HFFc6 (cell line): ENCODE measurements at places on chromosomes 2 and 18. TPM values are rescaled to one million over a fixed set of nuclear protein-coding genes. Genes with fewer than 3 reads are reported as not detected.
A peak's percentile ranks its signal among the peaks of the same experiment; 100 is the strongest.

- no peak overlapping the region for H3K4me3 ChIP-seq
- H3K27ac ChIP-seq: no peak overlapping the region
- H3K27me3 ChIP-seq: no peaks in the 10 kb centered on the region
- H3K4me1 ChIP-seq: no peaks in the 10 kb centered on the region
Measured at GRCh38 chr2:60230596-60230995, 322.9 kb downstream of the BCL11A start.

DNA sequence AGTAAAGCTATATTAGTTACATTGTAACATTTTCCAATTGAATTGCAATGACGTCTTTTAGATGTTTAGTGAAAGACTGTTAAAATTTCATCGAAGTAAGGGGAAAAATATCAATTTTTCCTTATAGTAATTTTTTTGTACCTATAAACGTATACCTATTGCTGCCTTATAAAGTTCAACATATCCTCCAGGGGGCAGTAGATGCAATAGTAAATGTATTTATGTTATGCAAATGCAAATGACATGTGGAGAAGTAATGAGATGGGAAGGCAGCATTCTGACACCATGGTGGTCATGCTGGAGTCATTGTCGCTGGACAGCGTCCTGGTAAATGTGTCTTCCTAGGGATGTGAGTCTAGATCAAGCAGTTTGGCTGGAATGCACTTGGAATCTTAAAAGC is 38.7 kb downstream of the MSTN start:
- H3K4me1 ChIP-seq: no peaks in the 10 kb centered on the region
- H3K36me3 ChIP-seq: no peaks in the 10 kb centered on the region
- H3K27me3 ChIP-seq: peaks cover 9% of the 10 kb centered on the region
- no peak overlapping the region for H3K4me3 ChIP-seq
- H3K27ac ChIP-seq: no peak overlapping the region

DNA sequence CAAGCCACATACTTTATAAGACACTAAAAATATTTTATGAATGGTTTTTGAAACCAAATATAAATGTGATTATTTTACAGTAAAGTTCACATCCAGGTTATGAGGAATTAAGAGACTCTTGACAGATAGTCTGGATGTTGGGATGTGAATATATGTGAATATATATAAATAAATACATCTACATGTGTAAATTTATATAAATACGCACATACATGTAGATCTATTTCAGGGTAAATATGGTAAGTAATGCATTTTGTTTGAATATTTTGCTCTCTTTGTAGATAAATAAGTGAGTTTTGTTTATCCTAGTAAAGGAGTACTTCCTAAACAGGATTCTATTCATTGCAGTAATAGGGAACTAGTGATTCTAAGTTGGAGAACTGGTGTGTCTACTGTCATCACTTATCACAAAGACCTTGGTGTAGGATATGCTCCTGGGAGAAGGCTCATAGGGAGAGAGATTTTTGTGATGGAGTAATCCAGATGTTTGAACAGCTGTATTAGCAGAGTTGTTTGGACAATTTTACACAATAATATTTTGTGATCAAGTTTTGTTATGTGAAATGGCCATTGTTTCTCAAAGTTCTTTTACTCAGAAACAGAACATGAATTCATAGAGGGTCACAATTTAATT is 60.2 kb upstream of the NT5C1B start:
- no peak overlapping the region for H3K27ac ChIP-seq
- H3K4me1 ChIP-seq: peaks cover 54% of the 10 kb centered on the region
- H3K36me3 ChIP-seq: no peaks in the 10 kb centered on the region
- H3K27me3 ChIP-seq: no peaks in the 10 kb centered on the region; the same call in 1 of the 2 replicates

- H3K4me1 ChIP-seq: peaks cover 5% of the 10 kb centered on the region; the same call in 1 of the 2 replicates
- no peaks in the 10 kb centered on the region; the same call in 1 of the 2 replicates for H3K27me3 ChIP-seq
- peaks cover 56% of the 10 kb centered on the region for H3K36me3 ChIP-seq
- H3K27ac ChIP-seq: no peak overlapping the region
- H3K4me3 ChIP-seq: no peak overlapping the region
- no peak for DNase-seq
Measured at GRCh38 chr18:13067966-13068365, 76.8 kb downstream of the CEP192 start.

DNA sequence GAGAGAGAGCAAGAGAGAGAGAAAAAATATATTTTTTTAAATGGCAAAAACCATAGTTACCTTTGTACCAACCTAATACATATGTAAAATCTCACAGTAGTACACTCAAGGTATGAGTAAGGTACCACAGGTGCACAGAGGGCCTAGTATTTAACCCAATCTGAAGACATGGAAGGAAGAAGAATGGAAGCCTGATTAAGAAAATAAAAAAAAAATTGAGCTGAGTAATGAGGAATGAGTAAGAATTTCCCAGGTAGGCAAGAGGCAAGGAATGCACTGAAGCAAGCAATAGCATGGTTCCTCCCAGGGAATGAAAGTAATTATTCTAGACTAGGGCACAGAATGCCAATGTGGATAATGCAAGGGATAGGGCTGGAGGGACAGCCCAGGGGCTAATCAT is 294.2 kb downstream of the FIGN start:
- no peak overlapping the region for H3K27ac ChIP-seq
- peaks cover 5% of the 10 kb centered on the region; the same call in 1 of the 2 replicates for H3K36me3 ChIP-seq
- H3K27me3 ChIP-seq: no peaks in the 10 kb centered on the region
- DNase-seq: no peak
- no peaks in the 10 kb centered on the region for H3K4me1 ChIP-seq

DNA sequence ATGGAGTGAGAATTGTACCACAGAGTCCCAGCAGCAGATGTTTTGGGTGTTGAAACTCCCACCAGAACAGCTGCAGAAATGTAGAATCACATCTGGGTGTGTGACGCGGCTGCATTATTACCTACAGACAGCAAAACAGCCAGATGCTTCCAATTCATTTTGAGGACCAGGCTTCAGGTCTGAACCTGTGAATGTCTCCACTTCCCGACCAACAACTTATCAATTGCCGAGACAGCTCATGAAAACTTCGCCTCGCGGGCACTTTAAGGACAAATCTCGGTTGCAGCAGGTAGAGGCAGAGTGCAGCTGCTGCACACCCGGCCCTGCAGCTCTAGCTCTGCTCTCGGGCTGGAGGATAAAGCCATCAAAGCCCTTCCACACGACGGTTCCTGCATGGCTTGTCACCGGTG is 202.0 kb downstream of the HRH4 start:
- H3K4me3 ChIP-seq: no peak overlapping the region
- no peaks in the 10 kb centered on the region for H3K4me1 ChIP-seq
- peaks cover 14% of the 10 kb centered on the region; the same call in 1 of the 2 replicates for H3K27me3 ChIP-seq
- no peaks in the 10 kb centered on the region for H3K36me3 ChIP-seq

DNA sequence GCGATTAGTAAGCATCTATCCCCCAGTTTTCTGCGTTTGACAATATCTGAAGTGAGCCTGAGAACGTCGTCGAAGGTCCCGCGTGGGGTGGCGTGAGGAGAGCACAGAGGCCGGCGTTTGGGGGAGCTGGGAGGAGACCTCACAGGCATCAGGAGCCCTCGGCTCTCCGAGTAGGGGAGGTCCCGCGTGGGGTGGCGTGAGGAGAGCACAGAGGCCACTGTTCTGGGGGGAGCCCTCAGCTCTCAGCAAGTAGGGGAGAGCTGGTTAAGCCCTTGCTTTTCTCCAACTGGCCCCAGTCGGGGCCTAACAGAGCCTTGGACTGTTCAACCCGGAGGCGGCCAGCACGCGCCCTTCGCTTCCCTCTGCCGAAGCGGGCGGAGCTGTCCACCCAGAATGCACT is 134.3 kb downstream of the NFATC1 start:
- H3K4me3 ChIP-seq: no peak overlapping the region
- no peaks in the 10 kb centered on the region for H3K36me3 ChIP-seq
- peaks cover 13% of the 10 kb centered on the region for H3K27me3 ChIP-seq
- H3K27ac ChIP-seq: no peak overlapping the region

DNA sequence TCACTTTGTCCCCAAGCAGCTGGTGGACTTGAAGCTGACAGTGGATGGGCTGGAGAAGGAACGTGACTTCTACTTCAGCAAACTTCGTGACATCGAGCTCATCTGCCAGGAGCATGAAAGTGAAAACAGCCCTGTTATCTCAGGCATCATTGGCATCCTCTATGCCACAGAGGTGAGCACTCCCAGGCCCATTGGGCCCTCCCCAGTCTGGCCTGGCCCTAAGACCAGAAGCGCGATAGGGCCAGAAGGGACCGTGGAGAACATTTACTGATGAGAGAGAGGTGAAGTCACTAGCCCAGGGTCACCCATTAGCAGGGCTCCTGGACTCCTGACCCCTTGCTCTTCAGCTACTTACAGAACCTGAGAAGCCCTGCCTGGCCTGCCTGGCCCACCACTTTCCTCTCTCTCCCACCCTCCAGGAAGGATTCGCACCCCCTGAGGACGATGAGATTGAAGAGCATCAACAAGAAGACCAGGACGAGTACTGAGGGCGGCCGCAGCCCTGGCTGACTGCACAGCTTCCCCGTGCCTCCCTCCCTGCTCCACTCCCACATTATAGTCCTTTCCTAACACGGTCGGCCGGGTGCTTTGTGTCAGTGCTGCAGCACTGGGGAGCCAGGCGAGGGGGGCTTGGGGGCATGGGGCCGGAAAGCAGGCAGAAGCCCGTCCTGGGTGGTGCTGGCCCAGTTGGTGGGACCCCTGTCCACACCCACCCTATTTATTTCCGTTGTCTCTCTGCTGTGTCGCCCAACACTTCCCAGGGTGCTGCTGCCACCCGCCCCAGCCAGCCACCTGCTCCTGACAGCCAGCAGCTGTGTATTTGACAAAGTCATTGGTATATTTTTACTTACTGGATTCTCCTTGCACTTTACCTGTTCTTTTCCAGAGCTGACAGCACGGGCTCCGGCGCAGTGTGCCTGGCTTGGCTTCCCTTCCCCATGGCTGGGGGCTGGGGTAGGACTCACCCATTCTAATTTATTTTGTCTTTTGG is 6.6 kb upstream of the TMEM214 start:
- H3K4me1 ChIP-seq: peaks cover 34% of the 10 kb centered on the region
- no peak overlapping the region for H3K4me3 ChIP-seq
- H3K27me3 ChIP-seq: peaks cover 5% of the 10 kb centered on the region
- H3K36me3 ChIP-seq: peaks cover 24% of the 10 kb centered on the region
- no peak for DNase-seq
- H3K27ac ChIP-seq: no peak overlapping the region

DNA sequence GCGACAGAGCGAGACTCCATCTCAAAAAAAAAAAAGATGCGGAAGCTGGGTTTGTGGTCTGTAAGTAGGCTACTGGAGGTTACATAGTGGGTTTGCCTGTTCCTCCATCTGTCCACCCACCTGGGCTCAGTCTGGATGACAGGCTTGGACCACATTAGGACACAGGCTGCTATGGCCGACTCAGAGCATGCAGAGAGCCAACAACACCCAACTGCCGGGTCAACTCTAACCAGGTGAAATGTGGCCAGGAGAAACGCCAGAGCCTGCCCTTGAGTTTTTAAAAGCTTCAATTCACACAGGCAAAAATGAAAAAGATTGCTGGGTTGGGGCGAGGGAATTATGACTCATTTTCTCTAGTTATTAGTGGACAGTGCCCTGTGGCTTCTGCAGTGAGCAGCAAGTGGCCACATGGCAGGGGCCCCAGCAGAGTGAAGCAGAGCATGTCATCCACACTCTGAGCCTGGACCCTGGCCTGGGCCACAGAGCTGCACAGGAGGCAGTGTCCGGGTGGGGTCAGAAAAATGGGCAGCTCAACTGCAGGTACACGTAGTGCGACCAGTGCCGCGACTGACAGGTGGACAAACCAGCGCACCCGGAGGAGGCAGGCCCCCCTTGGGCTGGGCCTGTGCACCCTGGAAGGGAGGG is 67.4 kb downstream of the BIN1 start:
- H3K27me3 ChIP-seq: peaks cover 5% of the 10 kb centered on the region
- no peak overlapping the region for H3K4me3 ChIP-seq
- DNase-seq: no peak
- H3K4me1 ChIP-seq: no peaks in the 10 kb centered on the region
- H3K36me3 ChIP-seq: no peaks in the 10 kb centered on the region

- peaks cover 2% of the 10 kb centered on the region for H3K36me3 ChIP-seq
- H3K4me1 ChIP-seq: peaks cover 86% of the 10 kb centered on the region
- H3K27ac ChIP-seq: peak within 1 kb of the TSS; percentile 98
- H3K4me3 ChIP-seq: peak within 1 kb of the TSS; percentile 94
- peak; percentile 36 for DNase-seq
- no peaks in the 10 kb centered on the region; the same call in 1 of the 2 replicates for H3K27me3 ChIP-seq
Measured at GRCh38 chr2:29114946-29115609, at the start of gene CLIP4. TSS of gene CLIP4 (plus strand) at chr2:29115415. CDS start at chr2:29121389, 5,974 bp downstream.

- H3K4me3 ChIP-seq: no peak overlapping the region
- peaks cover 10% of the 10 kb centered on the region for H3K4me1 ChIP-seq
- no peak for DNase-seq
Measured at GRCh38 chr2:181356526-181357130, 100.6 kb upstream of the ITGA4 start.

- no peaks in the 10 kb centered on the region for H3K36me3 ChIP-seq
- H3K4me3 ChIP-seq: no peak overlapping the region
- DNase-seq: no peak
- H3K27me3 ChIP-seq: peaks cover 42% of the 10 kb centered on the region
- H3K27ac ChIP-seq: no peak overlapping the region
- no peaks in the 10 kb centered on the region for H3K4me1 ChIP-seq
Measured at GRCh38 chr2:173828189-173829142, 136.7 kb downstream of the SP3 start.

- H3K4me1 ChIP-seq: peaks cover 85% of the 10 kb centered on the region
- H3K4me3 ChIP-seq: no peak overlapping the region
- DNase-seq: no peak
- peak overlapping the region; percentile 69 for H3K27ac ChIP-seq
- peaks cover 71% of the 10 kb centered on the region for H3K36me3 ChIP-seq
Measured at GRCh38 chr2:33208400-33208799, 261.6 kb downstream of the LTBP1 start.

- no peak overlapping the region for H3K27ac ChIP-seq
- H3K36me3 ChIP-seq: no peaks in the 10 kb centered on the region; the same call in 1 of the 2 replicates
- H3K4me1 ChIP-seq: peaks cover 9% of the 10 kb centered on the region
- no peak overlapping the region for H3K4me3 ChIP-seq
- DNase-seq: no peak
- peaks cover 3% of the 10 kb centered on the region for H3K27me3 ChIP-seq
Measured at GRCh38 chr2:27249159-27249890, 13.5 kb downstream of the SLC30A3 start.

DNA sequence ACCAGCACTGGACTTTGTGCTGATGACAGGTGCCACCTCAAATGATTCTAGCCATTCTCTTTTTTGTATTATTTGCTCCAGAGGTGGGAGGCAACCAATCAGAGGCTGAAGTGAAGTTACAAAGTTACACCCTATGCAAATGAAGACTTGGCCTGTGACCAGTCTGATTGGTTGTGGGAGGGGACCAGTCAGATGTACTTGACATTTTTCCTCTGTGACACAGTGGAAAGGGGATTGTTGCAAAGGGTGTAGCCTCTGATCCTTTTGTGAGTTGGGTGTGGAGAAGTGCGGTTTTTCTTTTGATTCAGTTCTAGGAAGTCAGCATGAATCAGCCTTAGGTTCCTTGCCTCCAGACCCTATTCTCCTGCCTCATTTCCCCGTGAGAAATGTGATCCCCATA is 244.0 kb downstream of the ARL6IP6 start:
- no peak overlapping the region for H3K27ac ChIP-seq
- no peaks in the 10 kb centered on the region for H3K4me1 ChIP-seq
- DNase-seq: no peak
- no peak overlapping the region for H3K4me3 ChIP-seq
- no peaks in the 10 kb centered on the region; the same call in 1 of the 2 replicates for H3K27me3 ChIP-seq

The GLI2 gene
- 38.0 and 42.9 TPM in 2 replicates for total RNA-seq

The C1GALT1C1L gene
- total RNA-seq: not detected in 3 replicates

The RNF125 gene
- 0.14 to 0.43 TPM (median 0.20 TPM) in 3 replicates for total RNA-seq

The CNTNAP5 gene
- not detected in 3 replicates for total RNA-seq
